ENCODE measurements at places on chromosomes 7 and 10.

DNA sequence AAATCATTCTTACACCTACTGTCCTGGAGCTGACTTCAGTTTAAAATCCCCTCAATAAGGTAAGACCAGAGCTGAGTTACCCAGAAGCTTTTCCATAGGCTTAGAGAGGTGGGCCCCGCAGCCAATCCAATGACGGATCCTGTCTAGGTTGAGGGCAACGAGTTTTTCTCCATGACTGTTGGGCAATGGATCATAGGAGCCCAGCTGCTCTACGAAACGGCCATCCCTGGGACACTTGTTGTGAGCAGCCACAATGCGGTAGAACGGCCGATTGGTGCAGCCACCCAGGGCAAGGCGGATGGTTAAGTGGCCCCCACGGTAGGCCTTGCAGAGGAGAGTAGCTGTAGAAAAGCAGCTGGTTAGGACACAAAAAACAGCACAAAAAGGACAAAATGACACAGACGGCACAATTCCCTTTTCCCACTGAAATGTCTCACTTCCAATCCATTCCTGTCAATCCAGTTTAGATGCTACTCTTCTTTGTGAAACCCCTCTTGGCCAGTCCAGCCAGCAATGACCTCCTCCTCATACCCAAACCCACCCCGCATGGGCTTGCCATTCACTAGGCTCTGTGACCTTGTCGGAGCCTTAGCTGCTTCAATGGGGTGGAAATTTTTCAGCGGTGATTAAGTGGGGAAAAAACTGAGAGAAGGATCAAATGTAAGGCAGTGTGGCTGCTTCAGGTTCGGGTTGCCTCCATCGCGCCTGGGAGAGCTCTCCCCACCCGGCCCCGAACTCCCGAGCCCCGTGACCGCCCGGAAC lies 580 bp downstream of the MRPS16 start:
- DNase-seq = no peak

- no peak for DNase-seq
These were observed 39.4 kb downstream of the PHTF2 start for GRCh38 chr7:77837966-77838365.

- no peak for DNase-seq
These were observed 26.7 kb upstream of the FGFR2 start for GRCh38 chr10:121624836-121625486.

DNA sequence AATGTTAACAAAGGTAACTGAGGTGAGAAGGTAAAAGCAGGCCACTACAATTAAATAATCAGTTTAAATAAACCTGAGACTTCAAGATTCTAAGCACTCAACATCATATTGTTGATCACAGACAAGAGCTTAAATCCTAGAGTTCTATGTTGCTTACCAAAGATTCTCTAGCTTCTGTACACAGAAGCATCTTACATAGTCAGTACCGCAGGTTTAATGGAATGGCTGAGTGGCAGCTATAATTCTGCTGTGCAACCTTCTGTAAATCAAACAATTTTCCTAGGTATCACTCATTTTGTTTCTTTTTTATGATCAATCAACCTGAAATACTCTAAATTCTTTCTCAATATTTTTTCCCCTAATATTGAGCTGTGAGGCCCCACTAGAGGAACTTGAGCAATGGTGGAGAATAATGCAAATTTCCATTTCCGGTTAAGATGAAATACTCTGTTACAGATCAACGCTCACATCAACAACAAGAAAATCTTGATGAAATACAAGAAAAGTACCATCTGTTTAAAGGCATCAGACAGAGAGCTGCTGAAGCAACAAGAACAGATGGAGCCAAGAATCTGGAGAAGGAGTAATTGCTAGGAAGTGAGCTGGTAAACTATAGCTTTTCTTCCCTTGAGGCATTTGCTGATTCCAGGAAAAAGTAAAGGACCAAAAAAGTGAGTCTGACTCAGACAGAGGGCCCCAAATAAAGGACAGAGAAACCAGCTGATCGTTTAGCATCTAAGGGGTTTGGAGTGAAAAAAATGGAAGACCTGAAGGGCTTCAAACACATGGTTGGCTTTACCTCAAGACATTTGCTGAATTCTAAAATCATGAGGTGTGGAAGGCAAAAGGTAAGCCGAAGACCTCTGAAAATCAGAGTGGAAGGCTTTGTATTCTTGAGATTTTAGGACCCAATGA lies 22.6 kb downstream of the PNPLA8 start:
- no peak for DNase-seq

DNA sequence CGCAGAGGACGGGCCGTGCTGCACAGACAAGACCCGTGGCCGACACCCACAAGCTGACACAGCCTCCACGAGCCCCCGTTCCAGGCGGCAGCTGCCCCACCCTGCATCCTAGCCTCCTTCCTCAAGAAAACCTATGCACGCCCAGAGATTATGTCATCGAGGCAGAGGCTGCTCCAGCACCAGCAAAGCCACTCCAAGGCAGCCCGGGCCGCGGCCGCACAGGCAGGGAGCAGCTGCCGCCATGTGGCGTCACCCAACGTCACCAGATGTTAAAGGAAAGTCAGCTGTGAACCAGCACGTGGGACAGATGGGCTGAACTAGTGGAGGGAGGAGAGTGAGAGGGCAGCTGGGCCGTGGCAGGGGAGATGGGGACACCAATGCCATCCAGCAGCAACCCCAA lies 59.8 kb downstream of the STK32C start:
- no peak for DNase-seq

DNA sequence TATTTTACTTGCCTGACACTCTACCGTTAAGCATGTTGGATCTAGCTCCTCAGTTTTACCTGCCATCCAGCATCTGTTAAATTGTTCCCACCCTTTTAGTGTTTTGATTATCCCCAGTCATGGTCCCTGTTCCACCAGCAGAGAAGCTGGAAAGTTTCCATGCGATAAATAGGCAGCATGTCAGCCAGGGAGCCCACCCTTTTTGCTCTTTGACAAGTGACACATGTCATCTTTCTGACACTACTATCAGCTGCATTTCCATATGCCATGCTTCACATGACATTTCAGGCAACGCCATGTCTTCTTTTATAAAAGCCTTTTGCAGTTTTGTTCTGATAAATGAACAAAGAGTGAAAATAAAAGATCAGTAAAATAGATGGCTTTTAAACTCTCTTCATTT lies 310.8 kb downstream of the MAGI2 start:
- peak; percentile 31 for DNase-seq

GRCh38 chr10:73813333-73813732 lies 1.9 kb upstream of the NDST2 start:
- DNase-seq = no peak

GRCh38 chr10:788796-789748 lies 99.6 kb upstream of the DIP2C start:
- no peak for DNase-seq

DNA sequence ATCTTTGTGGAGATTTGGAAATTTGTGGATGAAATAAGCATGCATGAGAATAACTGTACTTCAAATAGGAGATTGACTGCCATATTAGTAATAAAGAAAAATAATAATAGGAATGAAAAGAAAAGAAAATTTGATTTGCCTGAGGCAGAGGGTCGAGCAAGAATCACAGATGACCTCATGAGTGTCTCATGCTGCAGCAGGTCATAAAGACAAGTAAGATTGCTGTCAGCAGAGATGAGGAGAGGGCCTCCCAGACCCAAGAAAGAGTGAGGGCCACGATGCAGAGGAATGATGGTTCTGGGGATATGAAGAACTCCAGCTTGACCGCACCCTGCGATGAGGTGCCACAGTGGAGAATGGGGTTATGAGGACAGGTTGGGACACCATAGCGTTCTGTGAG lies 39.2 kb downstream of the TOMM7 start:
- DNase-seq = no peak

DNA sequence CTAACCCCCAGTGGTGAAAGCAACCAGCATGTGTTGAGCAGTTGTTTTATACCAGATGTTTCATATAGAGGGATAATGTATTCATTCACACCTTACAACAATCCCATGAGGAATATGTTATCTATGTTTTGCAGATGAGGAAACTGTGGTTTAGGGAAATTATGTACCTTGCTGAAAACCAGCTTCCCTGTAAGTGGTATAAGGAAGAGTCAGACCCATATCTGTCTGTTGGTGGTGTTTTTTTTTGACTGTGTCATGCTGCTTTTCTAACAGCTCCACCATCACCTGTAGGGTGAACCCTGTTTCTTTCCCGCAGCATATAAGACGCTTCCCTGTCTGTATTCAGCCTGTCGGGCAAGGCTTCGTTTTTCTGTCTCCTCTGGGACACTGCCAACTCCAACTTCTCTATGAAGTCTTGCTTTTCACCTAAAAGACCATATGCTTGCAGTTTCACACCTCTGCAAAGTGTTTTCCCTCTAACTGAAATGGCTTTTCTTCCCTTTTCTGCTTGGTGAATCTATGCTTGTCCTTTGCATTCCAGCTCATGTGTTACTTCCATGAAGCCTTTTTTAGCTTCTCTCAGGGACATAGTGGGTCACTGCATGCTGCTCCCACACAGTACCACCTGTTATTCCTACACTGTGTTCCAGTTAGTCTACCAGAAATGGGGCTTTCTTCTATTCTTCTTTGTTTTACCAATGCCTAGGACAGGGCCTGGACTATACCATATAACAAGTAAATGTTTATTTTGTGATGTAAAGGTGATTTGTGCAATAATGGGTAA lies 92.8 kb downstream of the ST7 start:
- no peak for DNase-seq

GRCh38 chr10:33095867-33096815 lies 138.1 kb upstream of the ITGB1 start:
- DNase-seq = no peak

DNA sequence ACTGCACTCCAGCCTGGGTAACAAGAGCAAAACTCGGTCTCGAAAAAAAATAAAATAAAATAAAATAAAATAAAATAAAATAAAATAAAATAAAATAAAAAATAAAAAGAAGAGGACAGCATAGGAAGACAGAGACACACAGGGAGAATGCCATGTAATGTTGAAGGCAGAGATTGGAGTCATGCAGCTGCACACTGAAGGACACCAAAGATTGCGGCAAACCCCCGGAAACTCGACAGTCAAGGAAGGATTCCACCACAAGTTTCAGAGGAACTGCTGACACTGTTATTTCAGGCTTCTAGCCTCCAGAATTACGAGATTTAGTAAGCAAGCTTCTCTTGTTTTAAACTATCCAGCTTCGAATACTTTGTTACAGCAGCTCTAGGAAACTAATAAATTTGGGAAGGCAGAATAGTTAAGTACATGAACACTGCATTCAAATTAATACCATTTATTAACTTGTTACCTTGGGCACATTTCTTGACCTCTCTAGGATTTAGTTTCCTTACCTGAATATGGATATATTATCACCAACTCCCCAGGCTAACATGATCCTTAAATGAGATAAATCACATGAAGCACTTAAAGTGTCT lies 9.5 kb downstream of the CPED1 start:
- DNase-seq = no peak

GRCh38 chr7:18521236-18521589 lies 25.7 kb downstream of the HDAC9 start:
- no peak for DNase-seq

GRCh38 chr7:128783143-128783861 lies 7.7 kb upstream of the OPN1SW start:
- no peak for DNase-seq

DNA sequence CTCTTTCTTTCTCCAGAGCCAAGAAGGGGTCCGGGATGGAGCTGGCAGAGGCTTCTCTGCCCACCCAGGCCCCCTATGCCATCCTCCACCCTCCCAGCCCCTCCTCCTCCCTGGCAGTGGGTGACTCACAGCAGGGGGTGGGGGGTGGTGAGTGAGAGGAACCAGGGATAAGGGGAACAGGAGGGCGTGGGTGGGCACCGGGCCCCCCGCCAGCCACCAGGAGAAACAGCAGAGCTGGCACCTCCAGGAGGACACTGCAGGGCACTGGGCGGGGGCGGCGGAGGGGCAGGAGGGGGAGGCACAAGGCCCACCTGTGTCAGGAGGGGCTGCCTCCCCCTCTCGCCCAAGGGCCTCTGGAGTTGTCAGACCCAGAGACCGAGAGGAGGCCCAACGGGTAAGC lies 56.0 kb downstream of the CAMK2B start:
- DNase-seq = no peak

DNA sequence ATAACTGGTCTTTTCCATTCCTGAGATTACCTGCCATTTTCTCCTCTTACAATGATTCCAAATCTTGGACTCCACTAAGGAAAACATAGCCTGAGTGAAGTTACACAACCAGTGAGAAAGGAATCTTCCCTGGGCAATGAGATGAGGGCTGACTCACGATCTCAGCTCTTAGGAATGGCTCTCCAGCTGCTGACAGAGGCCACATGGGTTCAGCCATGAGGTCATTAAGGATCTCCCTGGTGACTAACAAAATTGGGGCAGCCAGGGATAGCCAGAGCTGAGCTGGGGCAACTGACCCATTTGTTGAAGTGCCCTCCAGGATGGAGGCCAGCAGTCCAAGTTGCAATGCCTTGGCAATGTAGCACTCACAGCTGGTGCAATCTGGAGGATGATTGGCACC lies 78.7 kb upstream of the MKLN1 start:
- DNase-seq = no peak
